ENCODE measurements at places on chromosomes 5 and 9.

GRCh38 chr9:137303151-137303892 lies 1.3 kb upstream of the NRARP start:
- DNase-seq: peak; percentile 78

DNA sequence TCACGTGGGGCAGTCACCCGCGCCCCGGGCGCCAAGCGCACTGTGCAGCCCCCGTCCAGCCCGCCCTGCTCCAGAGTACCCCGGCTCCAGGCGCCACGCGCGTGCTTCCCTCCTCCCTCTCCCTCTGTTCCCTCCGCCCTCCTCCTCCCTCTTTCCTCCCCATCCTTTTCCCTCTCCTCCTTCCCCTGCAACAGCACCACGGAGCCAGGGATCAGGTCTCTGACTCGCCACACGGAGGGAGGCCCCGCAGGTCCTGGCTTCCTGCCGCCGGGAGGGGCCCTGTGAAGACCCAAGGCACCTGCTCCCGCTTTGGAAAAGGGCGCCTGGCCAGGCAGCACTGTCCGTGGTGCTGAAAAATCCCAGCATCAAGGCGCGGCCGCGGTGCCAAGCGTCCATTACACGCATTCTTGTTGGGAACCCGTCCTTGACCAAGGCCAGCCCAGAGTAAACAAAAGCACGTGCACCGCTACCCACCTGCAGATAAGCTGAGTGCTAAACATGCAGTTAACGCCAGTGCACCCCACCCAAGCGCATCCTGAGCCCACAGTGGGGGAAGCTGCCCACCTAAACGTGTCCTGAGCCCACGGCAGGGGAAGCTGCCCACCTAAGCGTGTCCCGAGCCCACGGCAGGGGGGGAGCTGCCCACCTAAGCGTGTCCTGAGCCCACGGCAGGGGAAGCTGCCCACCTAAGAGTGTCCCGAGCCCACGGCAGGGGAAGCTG lies 21.7 kb downstream of the SLC6A18 start:
- no peak for DNase-seq

DNA sequence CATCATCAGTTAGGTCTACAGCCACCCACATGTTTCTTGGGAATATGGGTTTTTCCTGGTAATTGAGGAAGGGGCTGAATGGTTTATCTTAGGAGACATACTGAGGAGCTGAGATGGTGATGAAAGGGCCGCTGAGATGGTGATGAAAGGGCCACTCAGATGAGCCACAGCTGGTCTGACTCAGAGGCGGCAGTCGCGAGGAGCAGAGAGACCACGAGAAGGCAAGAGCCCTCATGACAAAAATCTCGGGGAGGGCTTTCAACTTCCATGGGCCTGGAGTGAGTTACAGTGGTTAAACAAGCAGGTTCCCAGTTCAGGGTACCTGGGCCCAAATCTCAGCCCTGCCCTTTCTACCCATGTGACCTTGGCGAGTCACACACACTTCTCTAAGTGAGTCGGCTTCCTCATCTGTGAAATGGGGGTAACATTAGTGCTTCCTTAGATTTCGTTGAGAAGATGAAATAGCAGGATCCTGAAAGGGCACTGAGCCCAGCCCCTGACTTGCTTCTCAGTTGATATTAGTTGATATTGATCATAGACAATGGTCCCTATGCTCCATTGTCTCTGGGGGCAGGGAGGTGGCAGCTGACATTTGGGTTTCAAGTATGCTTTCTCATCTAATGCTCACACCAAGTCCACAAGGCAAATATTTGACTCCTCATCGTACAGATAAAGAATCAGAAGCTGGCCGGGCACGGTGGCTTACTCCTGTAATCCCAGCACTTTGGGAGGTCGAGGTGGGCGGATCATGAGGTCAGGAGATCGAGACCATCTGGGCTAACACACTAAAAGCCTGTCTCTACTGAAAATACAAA lies 169.5 kb downstream of the RGS3 start:
- DNase-seq: peak; percentile 37

GRCh38 chr9:6408320-6408719 lies 4.7 kb upstream of the UHRF2 start:
- DNase-seq: no peak

- no peak for DNase-seq
Observed at GRCh38 chr9:107175041-107175440, 108.0 kb upstream of the RAD23B start.

DNA sequence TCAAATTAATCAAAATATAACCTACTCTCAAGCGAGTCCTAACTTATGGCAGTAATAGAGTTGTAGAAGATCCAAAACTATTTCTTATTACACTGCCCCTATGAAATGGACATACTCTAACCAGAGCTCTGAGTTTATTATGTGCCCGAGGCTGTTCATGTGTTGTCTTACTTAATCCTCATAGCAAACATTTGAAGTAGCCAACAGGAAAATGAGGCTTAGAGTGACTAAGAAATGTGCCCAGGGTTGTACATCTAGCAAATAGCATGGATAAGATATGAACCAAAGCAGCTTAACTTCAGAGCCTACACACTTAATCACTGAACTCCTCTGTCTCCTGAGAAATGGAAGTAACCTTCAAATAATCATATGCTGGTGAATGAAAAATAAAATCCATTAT lies 1551.7 kb downstream of the MAT2B start:
- no peak for DNase-seq

DNA sequence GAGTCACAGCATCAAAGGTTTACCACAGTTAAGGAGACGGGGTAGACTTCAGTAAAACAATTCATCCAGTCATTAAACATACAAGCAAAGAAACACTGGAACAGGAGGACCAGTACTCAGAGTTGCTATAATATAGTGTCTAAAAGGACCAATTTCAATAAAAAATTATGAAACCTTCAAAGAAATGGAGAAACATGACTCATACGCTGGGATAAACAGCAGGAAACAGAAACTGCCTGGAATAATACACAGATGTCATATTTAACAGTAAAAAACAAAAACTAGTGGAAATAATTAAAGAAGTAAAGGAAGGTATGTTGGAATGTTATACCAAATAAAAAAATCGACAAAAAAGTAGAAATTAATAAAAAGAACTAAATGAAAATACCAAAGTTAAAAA lies 1075.9 kb downstream of the NR2F1-AS1 start:
- no peak for DNase-seq

- DNase-seq: no peak
Observed at GRCh38 chr9:2107906-2108451, 92.8 kb downstream of the SMARCA2 start.

DNA sequence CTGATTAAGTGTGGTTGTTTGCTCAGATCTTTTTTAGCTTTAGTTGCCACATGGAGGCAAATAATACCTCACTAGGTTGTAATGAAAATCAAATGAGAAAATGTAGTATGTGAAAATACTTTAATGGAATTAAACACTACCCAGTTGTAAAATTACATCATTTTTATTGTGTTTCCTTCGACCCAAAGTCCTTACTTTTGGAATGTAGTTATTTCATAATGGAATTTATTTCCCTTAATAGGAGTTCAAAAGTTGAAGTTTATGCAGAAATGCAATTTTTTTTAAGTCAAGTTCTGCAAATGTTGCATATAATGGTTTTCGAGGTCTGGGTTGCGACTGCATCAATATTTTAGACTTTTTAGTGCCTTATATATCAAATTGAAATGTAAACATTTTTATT lies 31.0 kb downstream of the TNPO1 start:
- DNase-seq: no peak

DNA sequence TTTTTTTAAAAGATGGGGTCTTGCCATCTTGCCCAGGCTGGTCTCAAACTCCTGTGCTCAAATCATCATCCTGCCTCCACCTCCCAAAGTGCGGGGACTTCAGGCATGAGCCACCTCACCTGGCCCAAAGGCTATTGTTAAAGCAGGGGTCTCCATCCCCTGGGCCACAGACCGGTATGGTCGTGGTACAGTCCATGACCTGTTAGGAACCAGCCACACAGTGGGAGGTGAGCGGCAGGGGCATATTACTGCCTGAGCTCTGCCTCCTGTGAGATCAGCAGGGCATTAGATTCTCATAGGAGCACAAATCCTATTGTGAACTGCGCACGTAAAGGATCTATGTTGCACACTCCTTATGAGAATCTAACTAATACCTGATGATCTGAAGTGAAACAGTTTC lies 7.3 kb upstream of the NOL6 start:
- no peak for DNase-seq

- DNase-seq: no peak
Observed at GRCh38 chr9:115022760-115023434, 92.5 kb upstream of the TNFSF8 start.

GRCh38 chr5:130601-131131 lies 38.7 kb downstream of the PLEKHG4B start:
- DNase-seq: no peak

DNA sequence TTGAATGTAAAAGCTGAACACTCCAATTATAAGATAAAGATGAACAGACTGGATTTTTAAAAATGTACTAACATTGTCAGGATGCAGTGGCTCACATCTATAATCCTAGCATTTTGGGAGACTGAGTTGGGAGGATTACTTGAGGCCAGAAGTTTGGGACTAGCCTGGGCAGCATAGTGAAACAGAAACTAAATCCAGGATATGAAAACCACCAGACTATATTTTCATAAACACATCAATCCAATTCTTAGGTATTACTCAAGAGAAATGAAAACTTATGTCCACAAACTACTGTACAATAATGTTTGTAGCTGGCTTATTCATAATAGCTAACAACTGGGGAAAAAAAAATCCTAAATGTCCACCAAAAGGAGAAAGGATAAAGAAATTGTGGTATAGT lies 26.8 kb upstream of the NAA35 start:
- DNase-seq: no peak

DNA sequence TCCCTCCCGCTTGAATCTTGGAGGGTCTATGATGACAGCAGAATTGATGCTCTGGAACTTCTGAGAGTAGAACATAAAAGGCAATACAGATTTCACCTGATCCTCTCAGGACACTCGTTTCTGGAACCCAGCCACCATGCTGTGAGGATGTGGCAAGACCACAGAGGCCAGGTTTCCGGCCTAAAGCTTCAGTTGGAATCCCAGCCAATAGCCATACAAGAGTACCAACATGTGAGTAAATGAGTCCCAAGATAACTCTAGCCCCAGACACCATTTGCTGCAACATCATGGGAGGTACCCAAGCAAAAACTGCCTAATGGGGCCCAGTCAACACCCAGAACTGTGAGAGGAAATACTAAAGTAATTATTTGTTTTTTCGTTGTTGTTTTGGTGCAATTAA lies 65.7 kb upstream of the MARCHF11 start:
- no peak for DNase-seq

DNA sequence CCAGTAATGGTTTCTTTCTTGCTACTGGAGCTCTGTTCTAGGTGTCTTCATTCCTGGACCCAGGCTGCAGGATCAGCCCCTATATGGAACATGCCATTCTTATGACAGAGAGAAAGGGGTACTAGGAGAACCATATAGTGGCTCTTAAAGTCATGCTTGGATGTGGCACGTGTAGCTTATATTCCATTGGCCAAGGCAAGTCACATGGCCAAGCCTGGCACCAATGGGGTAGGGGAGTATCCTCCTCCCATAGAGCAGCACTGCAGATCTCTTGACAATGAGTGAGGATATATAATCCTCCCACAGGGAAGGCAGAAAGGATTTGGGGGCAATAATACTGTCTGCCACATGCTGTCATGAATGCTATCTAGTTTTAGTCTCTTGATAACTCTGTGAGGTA lies 193.3 kb downstream of the PALM2AKAP2 start:
- no peak for DNase-seq

DNA sequence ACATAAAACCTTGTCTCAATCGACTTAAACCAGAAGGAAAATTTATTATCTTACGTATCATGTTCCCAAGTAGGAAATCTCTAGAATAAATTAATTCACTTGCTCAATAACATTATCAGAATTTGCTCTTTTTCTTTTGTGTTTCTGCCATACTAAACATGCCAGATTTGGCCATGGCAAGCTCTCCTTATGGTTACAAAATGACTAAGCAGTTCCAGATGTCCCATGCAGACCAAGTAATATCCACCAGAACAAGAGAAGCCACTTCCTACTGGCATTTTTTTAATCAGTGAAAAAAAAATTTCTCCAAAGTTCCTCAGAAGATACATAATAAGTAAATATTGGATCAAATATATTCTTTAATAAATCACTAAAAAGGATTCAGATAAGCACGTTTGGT lies 25.2 kb upstream of the ADAMTS6 start:
- no peak for DNase-seq

DNA sequence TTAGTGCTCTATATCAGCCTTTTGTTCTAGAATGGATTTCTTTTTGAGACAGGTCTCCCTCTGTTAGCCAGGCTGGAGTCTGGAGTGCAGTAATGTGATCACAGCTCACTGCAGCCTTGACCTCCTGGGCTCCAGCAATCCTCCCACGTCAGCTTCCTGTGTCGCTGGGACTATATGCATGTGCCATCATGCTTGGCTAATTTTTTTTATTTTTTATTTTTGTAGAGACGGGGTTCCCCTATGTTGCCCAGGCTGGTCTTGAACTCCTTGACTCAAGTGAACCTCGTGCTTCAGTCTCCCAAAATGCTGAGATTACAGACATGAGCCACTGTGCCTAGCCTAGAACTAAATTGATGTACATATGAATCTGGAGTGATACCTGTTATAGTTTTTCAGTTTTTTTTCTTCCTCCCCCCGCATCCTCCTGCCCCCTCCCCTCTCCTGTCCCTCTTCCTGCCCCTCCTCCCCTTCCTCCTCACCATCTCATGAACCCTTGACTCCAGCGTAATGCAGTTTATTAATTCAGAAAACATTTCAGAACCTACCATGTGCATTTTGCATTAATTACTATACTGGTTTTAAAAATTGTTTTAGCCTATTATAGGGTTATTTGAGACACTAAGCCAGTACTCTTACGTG lies 37.4 kb upstream of the TNFAIP8 start:
- DNase-seq: no peak

- no peak for DNase-seq
Observed at GRCh38 chr5:74766418-74766848, 484 bp downstream of the GFM2 start.

- DNase-seq: no peak
Observed at GRCh38 chr9:3403315-3403714, 122.5 kb downstream of the RFX3 start.

GRCh38 chr5:116488356-116489041 lies 86.1 kb downstream of the SEMA6A start:
- no peak for DNase-seq

- DNase-seq: no peak
Observed at GRCh38 chr9:97304586-97304985, 2.9 kb upstream of the CCDC180 start.

GRCh38 chr5:75536694-75537360 lies 25.1 kb downstream of the POLK start:
- no peak for DNase-seq

DNA sequence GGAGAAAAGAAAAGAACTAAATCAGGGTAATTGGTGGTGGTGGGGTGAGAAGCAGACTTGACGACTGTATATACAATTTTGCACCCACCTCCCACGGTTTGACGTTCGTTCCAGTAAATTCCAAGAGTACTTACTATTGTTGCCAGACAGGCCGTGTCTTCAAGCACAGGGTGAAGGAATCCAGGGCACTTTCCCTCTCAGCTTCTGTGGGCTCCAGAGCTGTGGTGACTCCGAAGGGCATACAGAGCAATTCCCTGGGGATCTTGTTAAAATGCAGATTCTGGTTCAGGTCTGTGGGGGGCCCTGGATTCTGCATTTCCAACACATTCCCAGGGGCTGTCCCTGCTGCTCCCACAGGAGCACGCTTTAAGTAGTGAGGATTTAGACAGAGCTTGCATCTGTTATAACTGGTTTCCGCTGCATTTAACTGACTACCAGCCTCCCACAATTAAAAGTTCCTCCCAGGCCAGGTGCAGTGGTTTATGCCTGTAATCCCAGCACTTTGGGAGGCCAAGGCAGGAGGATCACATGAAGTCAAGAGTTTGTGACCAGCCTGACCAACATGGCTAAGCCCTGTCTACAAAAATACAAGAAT lies 49.3 kb upstream of the FANCC start:
- DNase-seq: no peak

- no peak for DNase-seq
Observed at GRCh38 chr5:151674626-151675610, 11.8 kb downstream of the SPARC start.
